ENCODE measurements at places on chromosomes 1 and 21. TPM values are rescaled to one million over a fixed set of nuclear protein-coding genes. Genes with fewer than 3 reads are reported as not detected.

DNA sequence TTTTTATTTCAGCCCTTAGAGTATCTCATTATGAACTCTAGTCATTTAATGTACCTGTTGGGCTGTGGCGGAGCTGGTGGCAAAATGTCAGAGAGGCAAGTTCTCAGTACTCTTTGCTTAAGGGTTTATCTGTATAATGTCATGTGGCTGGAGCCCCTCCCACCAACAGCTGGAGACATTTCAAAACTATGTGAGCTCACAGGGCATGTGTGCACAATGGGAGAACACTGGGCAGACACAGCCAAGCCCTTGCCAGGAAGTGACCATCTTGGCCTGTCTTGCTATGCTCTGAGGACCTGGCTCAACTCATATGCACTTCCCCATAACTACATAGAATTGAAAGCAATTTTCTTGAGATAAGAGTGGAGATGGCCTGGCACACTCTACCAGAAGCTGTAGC lies 296.4 kb downstream of the PTPRU start:
- H3K36me3 ChIP-seq = no peaks in the 10 kb centered on the region
- peaks cover 3% of the 10 kb centered on the region for H3K27me3 ChIP-seq
- DNase-seq = no peak
- H3K4me3 ChIP-seq = no peak overlapping the region
- no peaks in the 10 kb centered on the region for H3K4me1 ChIP-seq

- no peak overlapping the region for H3K4me3 ChIP-seq
- no peak for DNase-seq
- H3K4me1 ChIP-seq = no peaks in the 10 kb centered on the region
- H3K27me3 ChIP-seq = no peaks in the 10 kb centered on the region
- H3K27ac ChIP-seq = no peak overlapping the region
- no peaks in the 10 kb centered on the region for H3K36me3 ChIP-seq
Measured at GRCh38 chr21:14691914-14692313, 145.8 kb upstream of the SAMSN1 start.

GRCh38 chr1:83761167-83762038 lies 237.5 kb downstream of the TTLL7 start:
- DNase-seq = no peak
- no peaks in the 10 kb centered on the region for H3K4me1 ChIP-seq
- no peaks in the 10 kb centered on the region for H3K27me3 ChIP-seq

- peaks cover 9% of the 10 kb centered on the region for H3K27me3 ChIP-seq
- H3K4me3 ChIP-seq = no peak overlapping the region
- H3K4me1 ChIP-seq = no peaks in the 10 kb centered on the region
- no peaks in the 10 kb centered on the region for H3K36me3 ChIP-seq
- no peak for DNase-seq
Measured at GRCh38 chr1:200022239-200022804, 5.2 kb upstream of the NR5A2 start.

GRCh38 chr1:167297222-167298214 lies 76.8 kb downstream of the POU2F1 start:
- no peaks in the 10 kb centered on the region for H3K36me3 ChIP-seq
- no peaks in the 10 kb centered on the region for H3K4me1 ChIP-seq
- H3K27me3 ChIP-seq = no peaks in the 10 kb centered on the region
- H3K27ac ChIP-seq = no peak overlapping the region

DNA sequence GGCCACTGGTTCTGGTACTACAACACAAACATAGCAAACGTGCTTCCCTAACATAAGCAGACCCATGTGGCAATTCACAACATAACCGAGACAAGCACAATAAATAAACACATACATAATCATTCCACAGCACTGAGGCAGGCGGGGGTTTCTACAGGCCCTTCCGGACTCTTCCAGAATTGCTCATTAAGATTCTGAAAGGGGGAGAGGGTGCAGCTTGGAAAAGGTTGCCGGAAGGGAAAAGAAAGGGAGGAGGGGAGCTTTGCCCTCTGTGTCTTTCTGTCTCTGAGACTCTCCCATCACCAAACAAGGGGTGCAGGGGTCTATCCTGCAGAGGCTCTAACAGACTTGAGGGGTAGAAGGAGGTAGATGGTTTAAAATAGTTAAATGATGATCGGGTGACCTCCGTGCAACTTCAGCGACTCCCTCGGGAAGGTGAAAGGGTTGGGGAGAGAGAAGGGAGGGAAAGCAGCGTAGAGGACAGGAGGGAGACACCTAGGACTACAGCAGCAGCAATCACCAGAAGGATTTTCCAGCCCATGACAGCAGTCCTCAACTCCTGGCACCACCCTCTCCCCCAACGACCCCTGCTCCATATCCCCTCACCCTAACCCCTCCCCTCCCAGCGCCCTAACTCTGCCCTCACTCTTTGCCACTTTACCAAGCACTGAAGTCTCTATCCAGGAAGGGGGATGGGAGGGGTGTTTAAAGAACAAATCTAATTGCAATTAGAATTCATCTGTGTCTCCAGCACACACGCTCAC lies 365.5 kb upstream of the ESRRG start:
- H3K4me1 ChIP-seq = no peaks in the 10 kb centered on the region
- peaks cover 19% of the 10 kb centered on the region for H3K27me3 ChIP-seq
- DNase-seq = no peak
- H3K4me3 ChIP-seq = no peak overlapping the region
- no peaks in the 10 kb centered on the region for H3K36me3 ChIP-seq
- no peak overlapping the region for H3K27ac ChIP-seq

GRCh38 chr1:84299536-84300170 lies 1.9 kb upstream of the SAMD13 start:
- no peaks in the 10 kb centered on the region for H3K27me3 ChIP-seq
- no peaks in the 10 kb centered on the region for H3K36me3 ChIP-seq
- H3K27ac ChIP-seq = no peak overlapping the region
- H3K4me1 ChIP-seq = peaks cover 25% of the 10 kb centered on the region
- no peak overlapping the region for H3K4me3 ChIP-seq

DNA sequence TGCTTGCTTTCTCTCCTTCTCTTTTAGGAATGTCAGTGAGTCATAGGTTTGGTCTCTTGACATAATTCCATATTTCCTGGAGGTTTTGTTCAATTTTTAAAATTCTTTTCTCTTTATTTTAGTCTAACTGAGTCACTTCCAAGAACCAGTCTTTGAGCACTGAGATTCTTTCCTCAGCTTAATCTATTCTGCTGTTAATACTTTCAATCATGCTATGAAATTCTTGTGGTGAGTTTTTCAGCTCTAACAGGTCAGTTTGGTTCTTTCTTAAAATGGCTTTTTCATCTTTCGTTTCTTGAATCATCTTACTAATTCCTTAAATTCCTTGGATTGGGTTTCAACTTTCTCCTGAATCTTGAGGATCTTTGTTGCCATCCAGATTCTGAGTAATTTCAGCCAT lies 321.0 kb downstream of the PTBP2 start:
- H3K27me3 ChIP-seq = no peaks in the 10 kb centered on the region
- no peak overlapping the region for H3K4me3 ChIP-seq
- no peak overlapping the region for H3K27ac ChIP-seq
- H3K36me3 ChIP-seq = no peaks in the 10 kb centered on the region
- H3K4me1 ChIP-seq = no peaks in the 10 kb centered on the region

GRCh38 chr1:101394041-101394440 lies 157.2 kb downstream of the S1PR1 start:
- no peaks in the 10 kb centered on the region for H3K27me3 ChIP-seq
- no peak overlapping the region for H3K4me3 ChIP-seq
- H3K27ac ChIP-seq = no peak overlapping the region

DNA sequence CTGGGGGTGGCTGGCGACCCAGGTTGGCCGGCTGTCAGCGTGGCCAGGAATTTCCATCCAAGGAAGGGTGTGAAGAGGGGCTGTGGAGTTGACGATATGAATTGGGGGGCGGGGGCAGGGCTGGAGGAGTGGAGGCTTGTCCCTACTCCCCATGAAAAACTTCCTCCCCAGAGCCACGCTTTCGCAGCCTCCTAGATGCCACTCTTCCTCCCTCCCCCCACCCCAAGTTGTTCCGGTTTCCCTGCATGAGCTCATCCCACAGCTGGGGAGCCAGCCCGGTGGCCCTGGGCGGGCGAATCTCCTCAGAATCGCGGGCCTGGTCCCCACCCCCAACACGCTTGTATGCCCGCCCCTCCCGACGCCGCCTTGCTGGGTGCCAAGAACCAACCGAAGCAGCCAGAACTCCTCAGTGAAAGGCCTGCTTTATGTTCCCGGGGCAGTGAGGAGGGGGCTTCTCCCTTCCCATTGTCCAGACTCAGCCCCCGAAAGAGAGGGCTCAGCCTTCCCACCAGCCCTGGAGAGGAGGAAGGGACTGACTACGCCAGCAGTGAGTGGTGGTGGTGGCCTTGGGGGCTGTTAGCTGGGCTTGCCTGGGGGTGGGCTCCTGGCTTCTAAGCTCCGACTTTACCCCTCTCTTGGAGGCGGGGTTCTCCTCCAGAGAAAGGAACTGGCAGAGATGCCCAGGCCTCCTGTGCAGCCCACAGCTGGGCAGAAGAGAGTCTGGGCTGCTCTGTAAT lies 1.8 kb upstream of the CSMD2 start:
- no peak overlapping the region for H3K27ac ChIP-seq
- no peak overlapping the region for H3K4me3 ChIP-seq
- DNase-seq = no peak
- H3K27me3 ChIP-seq = peaks cover 55% of the 10 kb centered on the region

DNA sequence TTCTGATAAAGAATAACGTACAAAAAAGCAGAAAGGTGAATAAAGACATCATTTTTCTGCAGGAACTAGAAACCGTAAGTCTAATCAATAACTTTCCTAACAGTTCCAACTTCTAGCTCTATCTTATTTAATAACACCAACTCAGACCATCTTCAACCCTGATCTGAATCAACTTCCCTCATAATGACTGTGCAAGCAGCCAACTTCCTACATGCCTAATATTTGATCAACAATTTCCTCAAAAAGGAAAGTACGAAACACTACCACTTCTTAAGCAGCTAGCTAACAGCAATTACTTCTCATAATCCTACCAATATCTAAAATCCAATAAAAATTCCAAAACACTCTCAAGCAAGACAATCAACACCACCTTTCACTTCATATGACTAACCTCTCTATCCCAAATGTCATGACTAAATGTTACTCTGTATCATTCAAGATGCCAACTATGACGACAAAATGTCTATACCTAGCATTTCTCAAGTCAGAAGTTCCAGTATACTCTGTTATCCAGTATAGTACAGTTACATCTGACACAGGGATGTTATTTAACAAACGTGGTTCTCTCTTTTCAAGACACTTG lies 1.7 kb downstream of the COP1 start:
- peaks cover 21% of the 10 kb centered on the region for H3K4me1 ChIP-seq
- peak overlapping the region; percentile 98 for H3K4me3 ChIP-seq
- no peaks in the 10 kb centered on the region for H3K36me3 ChIP-seq

DNA sequence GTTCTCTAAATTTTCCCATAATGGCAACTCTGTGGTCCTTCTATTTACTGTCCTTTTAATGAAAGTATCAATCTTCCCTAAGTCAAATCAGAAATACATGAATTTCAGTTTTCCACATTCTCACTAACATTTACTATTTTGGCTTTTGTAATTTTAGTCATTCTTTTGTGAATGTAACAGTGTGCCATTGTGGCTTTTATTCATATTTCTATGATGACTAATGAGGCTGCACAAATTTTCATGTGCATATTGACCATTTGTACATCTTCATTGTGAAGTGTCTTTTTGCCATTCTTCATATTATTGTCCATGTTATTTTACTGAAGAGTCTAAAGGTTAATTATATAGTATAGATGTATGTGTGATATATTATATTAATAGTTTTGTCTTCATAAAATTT lies 431.0 kb upstream of the BRINP3 start:
- H3K4me1 ChIP-seq = no peaks in the 10 kb centered on the region
- no peak overlapping the region for H3K27ac ChIP-seq
- no peak overlapping the region for H3K4me3 ChIP-seq
- DNase-seq = no peak
- no peaks in the 10 kb centered on the region for H3K27me3 ChIP-seq
- H3K36me3 ChIP-seq = no peaks in the 10 kb centered on the region

- H3K36me3 ChIP-seq = no peaks in the 10 kb centered on the region
- H3K4me3 ChIP-seq = no peak overlapping the region
- no peak overlapping the region for H3K27ac ChIP-seq
- DNase-seq = no peak
- H3K4me1 ChIP-seq = no peaks in the 10 kb centered on the region
Measured at GRCh38 chr1:186880982-186881381, 52.2 kb downstream of the PLA2G4A start.

- peak overlapping the region; percentile 99 for H3K4me3 ChIP-seq
- H3K4me1 ChIP-seq = peaks cover 47% of the 10 kb centered on the region
- no peaks in the 10 kb centered on the region for H3K27me3 ChIP-seq
Measured at GRCh38 chr1:26321315-26322041, 3.7 kb downstream of the CD52 start.

- no peak for DNase-seq
- no peaks in the 10 kb centered on the region for H3K4me1 ChIP-seq
- no peaks in the 10 kb centered on the region for H3K27me3 ChIP-seq
- no peak overlapping the region for H3K4me3 ChIP-seq
- H3K36me3 ChIP-seq = peaks cover 2% of the 10 kb centered on the region
Measured at GRCh38 chr1:6694121-6694713, 7.4 kb downstream of the DNAJC11 start.

DNA sequence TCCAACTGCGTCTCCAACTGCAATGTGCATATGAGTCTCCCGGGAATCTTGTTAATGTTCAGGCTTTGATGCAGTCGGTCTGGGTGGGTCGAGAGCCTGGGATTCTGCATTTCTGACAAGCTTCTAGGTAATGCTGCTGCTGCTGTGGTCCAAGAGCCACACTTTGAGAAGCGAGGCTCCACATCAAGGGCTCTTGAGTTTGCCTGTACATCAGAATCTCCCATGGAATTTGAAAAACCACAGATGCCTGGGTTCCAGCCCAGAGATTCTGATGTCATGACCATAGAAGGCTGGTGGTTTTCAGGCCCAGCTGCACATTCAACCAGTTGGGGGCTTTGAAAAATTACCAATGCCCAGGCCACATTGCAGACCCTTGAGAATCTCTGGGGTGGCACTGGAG lies 93.9 kb upstream of the TARDBP start:
- H3K27ac ChIP-seq = no peak overlapping the region
- no peak for DNase-seq
- no peaks in the 10 kb centered on the region for H3K36me3 ChIP-seq
- no peaks in the 10 kb centered on the region for H3K27me3 ChIP-seq

OR2T35 gene
- not detected for total RNA-seq

TP73 gene
- not detected for total RNA-seq

INAVA gene
- total RNA-seq = not detected

VANGL1 gene
- total RNA-seq = 1.1 TPM

ARHGAP30 gene
- total RNA-seq = 78.9 TPM

MYBPH gene
- total RNA-seq = not detected

WNT9A gene
- not detected for total RNA-seq

LCE2B gene
- not detected for total RNA-seq

FCGR2B gene
- total RNA-seq = not detected

KDM5B gene
- 74.7 TPM for total RNA-seq
